ENCODE measurements at places on chromosomes 5 and 9. TPM values are rescaled to one million over a fixed set of nuclear protein-coding genes. Genes with fewer than 3 reads are reported as not detected.

Gene ZBED3
- total RNA-seq: 3.7 TPM

DNA sequence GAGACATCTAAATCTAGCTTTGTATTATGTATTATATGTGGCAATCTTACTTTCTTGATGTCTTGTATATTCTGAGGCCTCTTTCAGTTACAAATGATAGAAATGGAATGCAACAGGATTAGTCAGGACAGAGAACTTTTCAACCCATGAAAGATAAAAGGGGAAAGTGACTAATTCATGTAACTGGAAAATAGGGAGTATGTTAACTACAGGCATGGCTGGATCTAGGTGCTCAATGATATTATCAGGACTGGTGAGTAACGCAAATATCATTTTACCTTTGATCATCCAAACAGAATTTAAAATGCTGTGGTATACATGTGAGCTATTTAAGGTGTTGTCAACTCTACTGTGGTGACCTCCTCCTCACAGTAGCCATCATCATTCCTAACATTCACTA, 215.7 kb upstream of the GLRA1 start:
- DNase-seq: no peak

Gene STC2
- total RNA-seq: 0.64 TPM

GRCh38 chr5:133366438-133366837, 245.9 kb downstream of the FSTL4 start:
- no peak for DNase-seq
